ENCODE measurements at places on chromosomes 1 and 21.

DNA sequence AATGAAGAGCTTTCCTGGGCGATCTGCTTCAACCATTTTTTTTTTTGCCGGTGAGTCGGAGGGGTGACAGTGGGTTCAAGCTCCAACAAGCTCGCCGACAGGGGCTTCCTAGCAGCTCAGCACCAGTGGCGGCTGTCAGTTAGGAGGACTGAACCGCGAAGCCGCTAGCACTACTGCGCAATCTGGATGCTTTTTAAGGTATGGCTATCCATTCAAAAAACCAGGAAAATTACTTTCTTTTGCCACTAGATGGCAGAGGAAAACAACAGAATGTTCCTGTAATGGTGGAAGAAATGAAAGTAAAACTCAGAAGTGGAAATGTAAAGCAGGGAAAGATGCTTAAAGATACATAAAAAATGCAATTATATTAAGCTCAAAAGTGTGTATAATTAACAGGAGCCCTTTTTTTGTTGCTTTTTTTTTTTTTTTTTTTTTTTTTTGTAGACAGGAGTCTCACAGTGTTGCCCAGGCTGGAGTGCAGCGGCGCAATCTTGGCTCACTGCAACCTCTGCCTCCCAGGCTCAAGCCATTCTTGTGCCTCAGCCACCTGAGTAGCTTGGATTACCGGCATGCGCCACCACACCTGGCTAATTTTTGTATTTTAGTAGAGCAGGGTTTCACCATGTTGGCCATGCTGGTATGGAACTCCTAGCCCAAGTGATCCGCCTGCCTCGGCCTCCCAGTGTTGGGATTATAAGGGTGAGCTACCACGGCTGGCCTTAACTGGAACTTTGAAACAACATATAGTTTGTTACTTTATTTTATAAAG lies 8.5 kb downstream of the KYAT3 start:
- peak; percentile 57 for DNase-seq

- DNase-seq, result no peak
Measured at GRCh38 chr1:31809698-31810097, 6.1 kb downstream of the SPOCD1 start.

DNA sequence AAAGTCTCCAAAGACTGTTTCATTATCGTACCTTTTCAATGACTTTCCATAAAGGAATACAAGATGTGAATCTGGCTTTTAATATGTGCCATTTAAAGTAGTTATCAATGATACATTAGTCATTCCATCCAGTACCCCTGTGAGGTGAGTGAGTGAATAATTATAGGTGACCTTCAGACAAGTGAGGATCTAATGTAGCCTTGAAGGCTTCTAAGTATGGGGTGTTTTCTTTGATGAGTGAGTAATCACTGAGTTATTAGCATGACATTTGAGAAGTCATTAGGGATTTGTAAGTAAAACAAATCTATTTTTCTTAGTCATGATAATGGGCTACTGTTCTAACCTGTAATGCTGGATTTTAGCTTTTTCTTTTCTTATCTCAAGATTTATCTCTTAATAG lies 831.4 kb downstream of the ADGRL2 start:
- no peak for DNase-seq

DNA sequence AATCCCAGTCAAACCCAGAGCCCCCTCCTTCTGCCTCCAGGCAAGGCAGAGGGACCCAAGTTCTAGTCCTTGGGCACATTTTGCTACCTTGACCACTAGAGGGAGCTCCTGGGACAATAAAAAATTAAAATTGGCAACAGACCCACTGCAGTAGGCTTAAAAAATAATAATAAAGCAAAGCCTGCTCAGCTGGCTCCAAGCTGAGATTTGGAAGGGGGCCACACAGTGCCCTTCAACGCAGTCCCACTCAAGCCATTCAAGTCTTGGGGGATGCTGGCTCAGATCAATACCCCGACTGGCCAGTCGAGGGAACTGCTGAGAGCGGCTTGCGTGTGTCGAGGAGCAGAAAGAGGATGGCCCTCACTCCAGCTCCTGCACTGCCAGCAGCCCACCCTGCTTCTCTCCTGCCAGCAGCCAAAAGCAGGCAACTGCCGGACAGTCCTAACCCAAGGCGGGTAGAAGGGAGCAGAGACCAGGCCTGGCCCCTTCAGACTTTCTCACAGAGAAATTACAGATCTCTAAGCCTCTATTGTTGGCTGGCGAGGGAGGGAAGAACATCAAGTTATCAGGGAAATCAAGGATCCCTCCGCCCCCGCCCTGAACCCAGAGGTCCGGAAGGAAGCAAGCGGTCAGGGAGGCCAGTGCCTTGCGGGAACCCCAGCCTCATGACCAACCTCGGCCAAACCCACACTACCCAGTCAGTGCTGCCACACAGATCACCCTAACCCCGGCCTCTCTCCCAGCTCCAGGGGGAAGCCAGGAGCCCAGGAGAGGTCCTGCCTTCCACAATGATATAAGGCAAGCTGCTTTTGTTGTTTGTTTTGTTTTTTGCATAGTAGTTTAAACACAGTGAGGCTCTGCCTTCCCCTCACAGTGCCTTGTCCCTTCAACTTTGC lies 4.9 kb upstream of the ALDH4A1 start:
- DNase-seq, result peak; percentile 27

GRCh38 chr1:13983393-13983792 lies 283.4 kb downstream of the PRDM2 start:
- no peak for DNase-seq

DNA sequence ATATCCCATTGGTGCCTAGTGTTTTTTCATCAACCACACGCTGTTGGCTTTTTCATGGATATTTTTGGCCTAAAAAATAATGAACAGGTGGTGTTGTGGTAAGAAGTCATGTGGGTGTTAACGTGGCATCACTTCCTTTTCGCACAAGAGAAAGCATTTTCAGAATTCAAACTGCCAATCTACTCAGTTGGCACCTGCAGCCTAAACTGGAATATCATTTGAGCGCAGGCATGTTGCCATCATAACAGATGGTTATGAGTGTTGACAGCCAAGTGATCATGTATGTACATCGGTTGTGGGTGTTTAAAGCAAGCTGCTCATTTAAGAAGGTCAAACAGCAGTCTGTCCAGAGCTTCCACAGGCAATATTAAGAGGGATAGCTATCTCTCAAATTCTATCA lies 1963.0 kb downstream of the NCAM2 start:
- DNase-seq, result no peak

DNA sequence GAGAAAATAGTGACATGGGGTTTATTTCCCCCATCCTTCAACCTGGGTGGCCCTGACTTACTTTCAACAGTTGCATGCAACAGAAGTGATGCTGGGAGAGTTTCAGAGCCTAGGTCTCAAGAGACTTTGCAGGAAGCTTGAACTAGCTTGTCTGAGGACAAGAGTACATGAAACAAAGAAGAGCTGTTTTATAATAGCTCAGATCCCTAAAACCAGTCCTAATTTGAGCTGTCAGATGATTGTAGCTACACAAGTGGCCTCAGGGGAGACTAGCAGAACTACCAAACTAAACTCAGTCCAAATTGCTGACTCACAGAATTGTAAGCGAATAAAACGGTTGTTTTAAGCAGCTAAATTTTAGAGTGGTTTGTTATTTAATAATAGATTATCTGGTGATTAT lies 17.1 kb downstream of the RC3H1 start:
- no peak for DNase-seq
